ENCODE measurements at places on chromosomes 1 and 21. TPM values are rescaled to one million over a fixed set of nuclear protein-coding genes. Genes with fewer than 3 reads are reported as not detected.
A peak's percentile ranks its signal among the peaks of the same experiment; 100 is the strongest.

- peak overlapping the region; percentile 55 for H3K4me3 ChIP-seq
- peaks cover 26% of the 10 kb centered on the region for H3K4me1 ChIP-seq
- peak; percentile 75 for DNase-seq
- no peaks in the 10 kb centered on the region for H3K27me3 ChIP-seq
- peaks cover 8% of the 10 kb centered on the region for H3K36me3 ChIP-seq
These were observed 41.3 kb downstream of the PIK3C2B start for GRCh38 chr1:204453141-204453772.

Gene CALML6
- total RNA-seq = 0.98 TPM

Gene KRTAP10-4
- total RNA-seq = not detected

DNA sequence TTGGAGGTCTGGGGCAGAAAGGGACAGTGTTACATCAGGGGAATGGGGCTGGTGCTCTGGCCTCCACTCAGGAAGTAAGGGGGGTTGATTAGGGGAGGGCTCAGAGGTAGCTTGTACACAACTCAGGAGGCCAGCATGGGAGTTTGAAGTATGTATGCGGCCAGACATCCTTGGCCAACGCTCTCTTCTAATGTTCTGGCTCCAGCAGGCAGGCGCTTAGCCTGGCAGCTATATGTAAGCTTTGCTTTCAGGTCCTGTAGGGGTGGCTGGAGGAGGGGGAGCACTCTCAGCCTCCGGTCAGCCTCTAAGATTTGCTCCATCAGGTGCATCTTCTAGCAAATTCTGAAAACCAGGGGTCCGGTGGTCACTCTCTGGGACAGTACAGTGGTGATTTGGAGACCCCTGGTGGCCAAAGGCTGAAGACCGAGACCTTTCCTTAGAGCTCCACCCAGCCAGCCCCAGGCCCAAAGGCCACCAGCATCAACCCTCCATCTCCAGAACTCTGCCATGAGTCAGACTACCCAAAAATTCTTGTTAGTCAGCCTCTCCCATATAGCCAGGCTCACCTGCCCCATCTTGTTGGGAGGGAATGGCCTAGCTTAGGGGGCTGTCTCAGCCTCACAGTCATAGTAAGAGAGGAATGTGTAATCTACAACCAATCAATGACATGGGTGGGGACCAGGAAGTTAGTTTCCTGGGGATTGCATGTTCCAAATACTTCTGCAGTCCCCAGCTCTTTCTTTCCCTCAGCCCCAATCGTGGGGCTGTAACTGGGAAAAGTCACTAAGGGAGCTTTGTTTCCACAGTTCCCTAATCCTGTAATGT is 9.7 kb upstream of the COL8A2 start:
- no peak overlapping the region for H3K27ac ChIP-seq
- peak; percentile 47 for DNase-seq
- H3K36me3 ChIP-seq = peaks cover 3% of the 10 kb centered on the region
- no peaks in the 10 kb centered on the region for H3K27me3 ChIP-seq
- H3K4me1 ChIP-seq = peaks cover 4% of the 10 kb centered on the region

- H3K27ac ChIP-seq = no peak overlapping the region
- H3K4me1 ChIP-seq = peaks cover 13% of the 10 kb centered on the region
- peaks cover 15% of the 10 kb centered on the region for H3K36me3 ChIP-seq
- H3K27me3 ChIP-seq = no peaks in the 10 kb centered on the region
- no peak overlapping the region for H3K4me3 ChIP-seq
- DNase-seq = no peak
These were observed 4.3 kb upstream of the BCL2L15 start for GRCh38 chr1:113891631-113892220.

- H3K27me3 ChIP-seq = no peaks in the 10 kb centered on the region
- peaks cover 5% of the 10 kb centered on the region for H3K36me3 ChIP-seq
- H3K27ac ChIP-seq = no peak overlapping the region
- H3K4me3 ChIP-seq = no peak overlapping the region
These were observed 25.5 kb downstream of the MAN1A2 start for GRCh38 chr1:117392771-117393170.

DNA sequence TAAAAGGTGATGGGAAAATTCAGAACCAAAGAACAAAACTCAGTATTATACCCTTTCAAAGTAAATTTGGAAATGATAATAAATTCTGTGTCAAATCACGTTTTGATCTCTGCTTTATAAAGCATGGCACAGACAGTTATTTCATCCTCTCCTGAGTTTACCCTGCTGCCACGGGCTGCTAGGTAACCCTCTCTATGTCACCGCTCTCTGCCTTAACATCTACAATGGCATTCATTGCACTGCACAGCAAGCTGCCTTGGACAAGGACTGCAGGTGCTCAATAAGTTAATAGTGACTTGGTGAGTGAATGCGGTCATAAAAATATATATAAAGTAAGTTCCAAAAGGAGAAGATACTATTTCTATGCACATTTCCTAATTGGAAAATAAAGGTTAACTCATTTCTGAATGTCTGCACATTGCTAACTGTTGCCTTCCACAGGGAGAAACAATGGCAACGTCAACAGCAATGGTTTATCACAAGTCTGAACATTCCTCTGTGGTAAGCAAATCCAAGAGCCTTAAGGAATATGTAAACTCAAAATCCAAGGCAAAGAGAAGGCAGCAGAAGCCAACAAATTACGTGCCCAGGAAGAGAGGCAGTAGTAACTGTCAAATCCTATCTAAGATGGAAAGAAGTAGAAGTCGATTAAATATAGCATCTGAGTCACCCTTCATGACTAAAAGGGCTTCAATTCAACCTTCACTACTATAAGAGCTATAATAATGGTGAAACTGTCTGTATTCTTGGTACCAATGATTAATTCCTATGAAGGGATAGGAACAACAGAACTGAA is 19.4 kb downstream of the FYB2 start:
- no peaks in the 10 kb centered on the region for H3K36me3 ChIP-seq
- no peak for DNase-seq
- H3K4me1 ChIP-seq = no peaks in the 10 kb centered on the region
- H3K27me3 ChIP-seq = peaks cover 11% of the 10 kb centered on the region
- H3K4me3 ChIP-seq = no peak overlapping the region
- no peak overlapping the region for H3K27ac ChIP-seq

DNA sequence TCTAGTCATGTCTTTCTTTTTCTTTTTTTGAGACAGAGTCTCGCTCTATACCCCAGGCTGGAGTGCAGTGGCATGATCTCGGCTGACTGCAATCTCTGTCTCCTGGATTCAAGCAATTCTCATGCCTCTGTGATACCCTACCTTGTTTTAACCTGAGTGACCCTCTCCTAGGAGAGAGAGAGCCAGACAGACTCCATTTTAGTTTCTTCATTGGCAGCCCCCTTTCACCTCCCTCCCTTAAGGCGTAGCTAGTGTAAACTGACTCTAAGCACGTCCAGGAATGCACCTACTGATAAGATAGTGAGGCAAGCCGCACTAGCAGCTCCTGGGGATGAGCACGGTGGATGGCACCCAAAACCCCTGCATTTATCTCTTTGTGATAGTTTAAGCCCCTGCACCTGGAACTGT is 5.2 kb upstream of the PKNOX1 start:
- no peak for DNase-seq
- H3K27me3 ChIP-seq = no peaks in the 10 kb centered on the region
- H3K4me1 ChIP-seq = peaks cover 4% of the 10 kb centered on the region
- H3K27ac ChIP-seq = no peak overlapping the region

GRCh38 chr1:113031171-113031933 is 41.6 kb upstream of the LRIG2 start:
- H3K27me3 ChIP-seq = no peaks in the 10 kb centered on the region
- H3K4me3 ChIP-seq = no peak overlapping the region
- no peak overlapping the region for H3K27ac ChIP-seq
- peaks cover 10% of the 10 kb centered on the region for H3K4me1 ChIP-seq

- peak overlapping the region; percentile 69 for H3K4me3 ChIP-seq
- peak overlapping the region; percentile 84 for H3K27ac ChIP-seq
- peak; percentile 47 for DNase-seq
- no peaks in the 10 kb centered on the region for H3K27me3 ChIP-seq
- H3K36me3 ChIP-seq = peaks cover 30% of the 10 kb centered on the region
- peaks cover 21% of the 10 kb centered on the region for H3K4me1 ChIP-seq
These were observed 26.3 kb upstream of the IER5 start for GRCh38 chr1:181061891-181062835.
